Fibroblast of skin of left quadriceps (primary cell): ENCODE measurements at places on chromosomes 7 and 10.

GRCh38 chr10:3625959-3626751 is 158.9 kb downstream of the KLF6 start:
- DNase-seq, result no peak

DNA sequence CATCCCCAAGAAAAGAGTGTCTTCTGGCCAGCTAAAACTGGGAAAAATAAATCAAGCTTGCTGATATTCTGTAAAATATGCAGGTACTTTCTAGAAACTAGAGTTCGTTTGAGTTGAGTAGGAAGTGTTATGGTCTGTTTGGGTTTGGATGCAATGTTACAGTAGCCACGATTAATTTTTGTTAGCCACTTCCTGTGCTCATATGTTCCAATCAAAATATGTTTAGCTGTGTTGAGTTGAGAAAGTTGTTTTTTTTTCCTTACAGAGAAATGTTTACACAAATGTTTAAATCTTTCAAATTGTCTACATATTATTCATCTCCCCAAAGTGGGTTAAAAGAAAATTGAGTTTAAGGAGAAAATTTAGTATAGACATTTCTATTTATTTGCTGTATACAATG is 11.3 kb upstream of the LAMB1 start:
- DNase-seq, result no peak

- no peak for DNase-seq
Observed at GRCh38 chr7:138882249-138882648, 84.3 kb upstream of the ATP6V0A4 start.

DNA sequence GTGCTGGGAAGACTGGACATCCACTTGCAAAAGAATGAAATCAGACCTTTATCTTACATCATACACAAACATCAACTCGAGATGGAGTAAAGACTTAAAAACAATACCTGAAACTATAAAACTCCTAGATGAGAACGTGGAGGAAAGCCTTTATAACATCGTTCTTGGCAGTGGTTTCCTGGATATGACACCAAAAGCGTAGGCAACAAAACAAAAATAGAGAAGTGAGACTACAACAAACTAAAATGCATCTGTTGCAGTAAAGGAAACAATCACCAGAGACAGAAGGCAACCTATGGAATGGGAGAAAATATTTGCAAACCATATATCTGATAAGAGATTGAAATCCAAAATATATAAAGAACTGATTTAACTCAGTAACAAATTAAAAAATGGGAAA is 33.3 kb downstream of the CC2D2B start:
- DNase-seq, result no peak

GRCh38 chr10:29452546-29452945 is 163.7 kb downstream of the LYZL1 start:
- DNase-seq, result no peak

- DNase-seq, result no peak
Observed at GRCh38 chr7:54879776-54880175, 120.8 kb upstream of the SEC61G start.

DNA sequence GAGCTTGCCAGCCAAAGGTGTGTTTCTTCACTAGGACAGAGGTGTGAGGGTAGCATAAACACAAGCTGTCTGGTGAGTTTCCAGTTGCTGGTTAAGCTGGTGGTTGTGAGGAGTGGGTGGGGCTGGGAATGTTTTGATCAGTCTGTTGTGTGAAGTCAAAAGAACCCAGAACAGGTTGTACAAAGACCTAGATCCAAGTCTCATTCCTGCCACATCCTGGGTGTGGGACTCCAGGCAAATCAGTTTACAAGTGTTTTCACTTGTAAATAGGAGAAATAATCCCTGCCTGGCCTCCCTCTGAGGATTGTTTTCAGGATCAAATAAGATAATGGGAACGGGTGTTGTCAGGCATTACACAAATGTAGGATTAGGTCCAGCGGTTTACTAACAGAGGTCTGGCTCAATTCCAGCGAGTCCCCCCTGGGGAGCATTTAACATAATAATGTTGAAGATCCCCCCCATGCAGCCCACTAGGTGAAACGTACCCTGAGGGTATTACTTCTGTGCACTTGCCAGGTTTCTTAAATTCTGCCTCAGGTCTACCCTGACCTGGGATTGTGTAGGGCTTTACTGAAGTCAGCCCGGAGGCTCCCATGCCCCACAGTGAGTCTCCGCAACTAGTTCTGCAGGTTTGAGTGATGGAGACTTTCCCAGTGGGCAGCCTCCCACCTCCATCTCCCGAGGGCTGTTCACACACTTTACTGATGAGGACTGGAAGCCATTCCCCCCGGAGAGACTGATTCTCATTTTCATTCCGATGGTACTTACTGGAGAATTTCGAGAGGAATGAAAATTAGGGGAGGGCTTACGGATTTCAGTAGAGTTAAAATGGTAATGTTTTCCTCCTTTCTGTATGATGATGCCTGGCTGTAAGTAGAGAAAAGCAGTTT is 2.7 kb upstream of the FRAT2 start:
- DNase-seq, result no peak
